ENCODE measurements at places on chromosomes 11 and 22. TPM values are rescaled to one million over a fixed set of nuclear protein-coding genes. Genes with fewer than 3 reads are reported as not detected.

The SAA1 gene
- not detected for total RNA-seq

The SLC22A12 gene
- not detected for total RNA-seq

The CSKMT gene
- total RNA-seq, result 60.0 TPM

The EHBP1L1 gene
- total RNA-seq, result 13.6 TPM

The NOL12 gene
- total RNA-seq, result 44.5 TPM

The MMP13 gene
- total RNA-seq, result not detected

The MIAT gene
- 45.6 TPM for total RNA-seq

The CALCB gene
- not detected for total RNA-seq

The NAV2 gene
- total RNA-seq, result 14.1 TPM

The FIBIN gene
- total RNA-seq, result 0.44 TPM

The JAM3 gene
- total RNA-seq, result 99.9 TPM

The CNTF gene
- total RNA-seq, result 4.4 TPM

GRCh38 chr11:118009864-118010737 is 23.9 kb downstream of the IL10RA start:
- DNase-seq, result no peak
- H3K27me3 ChIP-seq, result no peaks in the 10 kb centered on the region
- H3K4me1 ChIP-seq, result no peaks in the 10 kb centered on the region
- no peaks in the 10 kb centered on the region for H3K36me3 ChIP-seq

DNA sequence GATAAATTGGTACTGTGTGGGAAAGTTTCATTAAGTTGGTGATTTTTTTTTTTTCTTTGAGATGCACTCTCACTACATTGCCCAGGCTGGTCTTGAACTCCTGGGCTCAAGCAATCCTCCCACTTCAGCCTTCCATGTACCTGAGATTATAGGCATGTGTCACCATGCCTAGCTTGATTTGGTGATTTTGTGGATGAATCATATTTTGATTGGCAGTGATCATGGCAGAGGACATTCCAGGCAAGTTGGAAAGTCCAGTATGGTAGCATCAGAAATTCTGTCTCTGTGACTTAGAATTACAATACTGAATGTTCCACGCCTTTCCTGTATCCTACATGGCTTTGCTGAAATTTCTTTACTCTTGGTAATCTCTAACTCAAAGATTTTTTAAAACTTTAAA is 49.4 kb downstream of the HORMAD2 start:
- no peak for DNase-seq
- no peaks in the 10 kb centered on the region for H3K36me3 ChIP-seq
- no peak overlapping the region for H3K27ac ChIP-seq

DNA sequence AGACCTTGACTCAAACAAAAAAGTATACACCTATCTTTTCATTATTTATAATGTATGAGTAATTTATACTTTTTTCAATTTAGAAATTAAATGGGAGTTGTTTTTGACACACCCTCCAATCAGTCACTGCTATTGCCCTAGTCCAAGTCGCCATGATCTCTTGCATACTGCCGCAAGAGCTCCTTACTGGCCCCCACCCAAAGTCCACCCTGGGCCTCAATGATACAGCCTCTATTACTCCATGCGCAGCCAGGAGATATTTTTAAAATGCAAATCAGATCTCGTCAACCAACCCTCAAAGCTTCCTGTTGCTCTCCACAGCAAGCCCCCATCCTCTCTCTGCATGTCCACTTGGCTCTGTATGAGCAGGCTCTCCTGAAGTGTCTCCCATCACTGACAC is 12.8 kb upstream of the LMO1 start:
- no peaks in the 10 kb centered on the region for H3K4me1 ChIP-seq
- DNase-seq, result no peak
- H3K4me3 ChIP-seq, result no peak overlapping the region
- H3K36me3 ChIP-seq, result no peaks in the 10 kb centered on the region

GRCh38 chr11:76453248-76453647 is 8.4 kb downstream of the EMSY start:
- no peak overlapping the region for H3K4me3 ChIP-seq
- no peaks in the 10 kb centered on the region for H3K27me3 ChIP-seq
- H3K4me1 ChIP-seq, result peaks cover 34% of the 10 kb centered on the region

- H3K27ac ChIP-seq, result no peak overlapping the region
- H3K4me3 ChIP-seq, result no peak overlapping the region
- H3K27me3 ChIP-seq, result no peaks in the 10 kb centered on the region
Measured at GRCh38 chr22:49298834-49299750, 528.6 kb downstream of the BRD1 start.

DNA sequence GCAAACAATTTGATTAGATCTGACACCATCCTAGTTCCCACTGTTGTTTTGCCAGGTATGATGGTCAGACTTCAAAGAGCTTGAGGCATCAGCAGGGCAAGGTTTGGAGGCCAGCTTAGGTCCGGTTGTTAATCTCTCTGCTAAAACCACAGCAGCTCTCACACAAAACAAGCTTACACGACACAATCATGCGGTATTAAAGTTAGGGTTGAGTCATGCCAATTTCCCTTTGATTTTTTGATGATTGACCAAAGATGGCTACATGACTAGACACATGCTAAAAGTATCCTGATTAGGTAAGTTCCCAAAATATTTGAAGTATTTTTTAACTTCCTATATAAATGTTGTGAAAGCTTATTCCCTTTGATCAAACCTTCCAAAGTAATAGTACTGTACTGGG is 145.9 kb downstream of the ELP4 start:
- H3K4me3 ChIP-seq, result no peak overlapping the region
- no peak overlapping the region for H3K27ac ChIP-seq
- DNase-seq, result no peak
- H3K36me3 ChIP-seq, result no peaks in the 10 kb centered on the region
- H3K27me3 ChIP-seq, result no peaks in the 10 kb centered on the region

GRCh38 chr11:103378931-103379330 is 269.7 kb downstream of the DYNC2H1 start:
- peaks cover 15% of the 10 kb centered on the region for H3K36me3 ChIP-seq
- no peaks in the 10 kb centered on the region for H3K4me1 ChIP-seq
- peak overlapping the region; percentile 9 for H3K27ac ChIP-seq
- no peak for DNase-seq
- H3K27me3 ChIP-seq, result no peaks in the 10 kb centered on the region
- H3K4me3 ChIP-seq, result no peak overlapping the region

DNA sequence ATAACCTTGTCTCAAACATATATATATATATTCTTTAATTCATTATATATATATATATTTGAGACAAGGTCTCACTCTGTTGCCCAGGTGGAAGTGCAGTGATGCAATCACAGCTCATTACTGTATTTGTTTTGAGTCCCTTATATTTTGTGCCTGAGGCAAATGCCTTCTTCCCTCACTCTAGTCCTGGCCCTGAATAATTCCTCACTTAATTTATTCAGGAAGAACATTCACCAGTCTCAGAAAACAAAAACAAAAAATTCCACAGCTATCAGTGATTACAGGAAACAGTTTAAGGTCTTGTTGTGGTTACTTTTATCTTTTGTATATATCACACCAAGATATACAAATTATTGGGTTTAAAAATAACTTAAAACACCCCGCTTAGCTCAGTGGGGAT is 155.7 kb downstream of the CWF19L2 start:
- no peak overlapping the region for H3K27ac ChIP-seq
- H3K36me3 ChIP-seq, result peaks cover 22% of the 10 kb centered on the region
- H3K4me1 ChIP-seq, result peaks cover 4% of the 10 kb centered on the region
- no peak for DNase-seq
- no peak overlapping the region for H3K4me3 ChIP-seq

DNA sequence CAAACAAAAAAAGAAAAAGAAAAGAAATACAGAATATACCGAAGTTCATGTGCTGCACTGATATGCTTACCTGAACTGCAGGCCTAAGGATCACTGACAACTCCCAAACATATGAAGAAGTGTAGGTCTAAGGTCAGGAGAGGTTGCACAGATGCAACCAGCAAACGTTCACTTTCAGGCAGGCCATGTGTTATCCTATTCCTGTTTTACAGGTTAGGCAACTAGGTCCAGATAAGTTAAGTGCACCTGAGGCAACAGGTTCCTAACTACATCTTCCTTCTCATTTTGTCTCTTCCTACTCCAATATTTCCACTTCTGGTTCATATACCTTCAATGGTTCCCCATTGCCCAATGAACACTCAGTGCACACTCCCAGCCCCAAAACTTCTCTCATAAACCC is 15.1 kb downstream of the PI4KA start:
- DNase-seq, result no peak
- H3K4me3 ChIP-seq, result no peak overlapping the region
- H3K27me3 ChIP-seq, result no peaks in the 10 kb centered on the region
- no peak overlapping the region for H3K27ac ChIP-seq
- no peaks in the 10 kb centered on the region for H3K36me3 ChIP-seq

GRCh38 chr11:61046833-61047232 is 55.5 kb upstream of the CD5 start:
- H3K4me1 ChIP-seq, result peaks cover 20% of the 10 kb centered on the region
- no peaks in the 10 kb centered on the region for H3K27me3 ChIP-seq

- no peak for DNase-seq
- H3K4me1 ChIP-seq, result peaks cover 8% of the 10 kb centered on the region
- H3K4me3 ChIP-seq, result no peak overlapping the region
- no peaks in the 10 kb centered on the region for H3K36me3 ChIP-seq
Measured at GRCh38 chr11:69252490-69252837, 41.5 kb upstream of the MYEOV start.

Data from neural crest cell (in vitro differentiated cells).